ENCODE measurements at places on chromosomes 4 and X.

GRCh38 chr4:73904491-73904890, 35.3 kb downstream of the CXCL1 start:
- DNase-seq: no peak

GRCh38 chr4:76420762-76421581, at the start of gene CCDC158:
Gene CCDC158 (minus strand): TSS chr4:76421141. CDS start chr4:76403207, 17,934 bp downstream.
- no peak for DNase-seq

GRCh38 chr4:60314416-60314815, 885.7 kb upstream of the ADGRL3 start:
- DNase-seq: no peak

GRCh38 chr4:138665851-138666250, 349.7 kb upstream of the NOCT start:
- DNase-seq: no peak

DNA sequence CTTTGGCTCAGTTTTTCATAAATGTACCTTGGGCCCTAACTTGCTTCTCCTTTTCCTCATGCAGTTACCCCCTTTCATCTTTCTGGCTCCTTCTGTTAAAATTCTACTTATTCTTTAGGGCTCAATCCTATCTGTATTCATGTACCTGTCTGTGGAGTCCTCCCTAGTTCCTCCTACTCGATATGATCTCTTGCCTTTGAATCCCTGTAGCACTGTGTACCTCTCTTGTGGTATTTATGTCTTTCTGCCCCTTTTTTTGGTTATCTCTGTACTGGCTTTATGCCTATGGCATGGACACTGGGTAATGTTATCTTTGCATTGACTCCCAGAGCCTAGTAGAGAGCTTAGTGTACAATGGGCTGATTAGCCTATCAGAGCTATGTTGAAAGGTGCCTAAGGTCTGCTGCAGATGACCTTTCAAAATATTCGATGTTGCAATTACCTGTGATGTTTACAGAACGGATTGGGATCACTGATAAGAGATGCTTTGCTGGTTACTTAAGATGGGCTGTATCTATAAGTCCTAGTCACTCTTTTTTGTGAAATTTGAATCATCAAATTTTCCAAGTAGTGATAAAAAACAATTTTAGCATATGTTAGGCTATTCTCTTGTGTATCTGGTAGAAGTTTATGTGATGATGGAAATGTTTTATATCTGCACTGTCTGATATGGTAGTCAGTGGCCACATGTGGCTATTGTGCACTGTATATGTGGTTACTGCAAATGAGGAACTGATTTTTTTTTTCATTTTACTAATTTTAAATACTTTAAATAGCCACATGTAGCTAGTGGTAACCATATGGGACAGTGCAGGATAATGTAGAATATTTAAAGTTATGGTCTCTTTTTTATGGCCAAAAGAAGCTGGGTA, 33.5 kb downstream of the TMEM164 start:
- no peak for DNase-seq

DNA sequence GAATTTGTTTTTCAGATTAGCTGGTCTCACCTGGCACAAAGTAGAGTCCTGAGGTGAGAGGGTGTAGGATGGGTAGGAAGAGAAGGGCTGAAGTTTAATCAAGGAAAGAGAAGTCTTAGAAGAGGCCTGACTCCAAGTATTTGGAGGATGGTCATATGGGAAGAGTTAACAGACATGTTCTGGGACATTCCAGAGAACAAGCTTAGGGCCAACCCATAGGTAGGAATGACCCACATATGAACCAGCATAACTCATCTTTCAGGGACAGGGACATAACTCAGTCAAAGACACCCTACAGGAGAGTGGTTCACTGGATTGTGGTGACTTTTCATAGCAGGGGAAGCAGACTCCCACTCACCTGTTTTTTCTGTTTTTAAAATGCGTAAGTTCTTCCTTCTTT, 27.9 kb upstream of the ANXA5 start:
- no peak for DNase-seq

GRCh38 chr4:106583567-106583966, 215.0 kb upstream of the GIMD1 start:
- DNase-seq: no peak

- DNase-seq: peak; percentile 72
These were observed at the start of gene RAB9A for GRCh38 chrX:13688958-13689740. Gene RAB9A (plus strand): TSS chrX:13689128. CDS start chrX:13708747, 19,619 bp downstream.

DNA sequence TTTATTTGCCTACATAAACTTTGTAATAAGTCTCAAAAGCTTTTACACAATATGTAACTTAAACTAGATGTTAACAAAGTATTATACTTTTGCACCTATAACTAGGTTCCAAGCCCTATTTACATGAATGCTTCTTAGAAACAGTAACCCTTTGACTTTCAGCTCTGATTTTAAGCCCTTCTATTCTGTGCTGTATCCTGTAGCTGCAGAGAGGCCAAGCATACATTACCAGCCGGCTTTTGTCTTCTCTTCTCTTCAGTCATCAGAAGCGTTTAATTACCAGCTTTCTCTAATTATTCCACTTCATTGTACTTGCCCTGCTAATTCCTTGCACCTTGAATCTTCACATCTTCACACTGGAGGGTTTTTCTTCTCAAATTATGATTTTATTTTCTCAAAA, 403.1 kb downstream of the PDGFC start:
- DNase-seq: no peak

DNA sequence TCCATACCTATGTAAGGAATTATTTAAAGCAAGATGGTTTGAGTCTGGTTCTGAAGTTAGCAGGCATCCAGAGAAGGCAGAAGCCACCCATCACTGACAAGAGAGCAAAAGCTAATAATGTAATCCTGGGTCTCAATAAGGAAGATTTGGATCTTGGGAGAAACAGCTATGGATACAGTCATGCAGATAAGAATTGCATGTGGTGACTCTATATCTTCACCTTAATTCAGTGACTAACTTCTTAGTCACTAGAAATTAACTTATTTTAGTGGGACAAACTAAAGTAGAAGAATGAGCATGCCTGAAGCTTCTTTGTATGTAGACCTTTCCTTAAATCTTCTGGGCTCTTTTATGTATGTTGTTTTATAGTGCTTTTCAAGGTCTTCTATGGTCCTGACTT, 66.6 kb downstream of the ATP10D start:
- no peak for DNase-seq

Measured in tibial nerve (tissue), 4 donors.